ENCODE measurements at places on chromosomes 7 and 10. TPM values are rescaled to one million over a fixed set of nuclear protein-coding genes. Genes with fewer than 3 reads are reported as not detected.

The INHBA gene
- total RNA-seq, result 55.3 TPM

The IGFBP3 gene
- total RNA-seq, result 120 TPM

DNA sequence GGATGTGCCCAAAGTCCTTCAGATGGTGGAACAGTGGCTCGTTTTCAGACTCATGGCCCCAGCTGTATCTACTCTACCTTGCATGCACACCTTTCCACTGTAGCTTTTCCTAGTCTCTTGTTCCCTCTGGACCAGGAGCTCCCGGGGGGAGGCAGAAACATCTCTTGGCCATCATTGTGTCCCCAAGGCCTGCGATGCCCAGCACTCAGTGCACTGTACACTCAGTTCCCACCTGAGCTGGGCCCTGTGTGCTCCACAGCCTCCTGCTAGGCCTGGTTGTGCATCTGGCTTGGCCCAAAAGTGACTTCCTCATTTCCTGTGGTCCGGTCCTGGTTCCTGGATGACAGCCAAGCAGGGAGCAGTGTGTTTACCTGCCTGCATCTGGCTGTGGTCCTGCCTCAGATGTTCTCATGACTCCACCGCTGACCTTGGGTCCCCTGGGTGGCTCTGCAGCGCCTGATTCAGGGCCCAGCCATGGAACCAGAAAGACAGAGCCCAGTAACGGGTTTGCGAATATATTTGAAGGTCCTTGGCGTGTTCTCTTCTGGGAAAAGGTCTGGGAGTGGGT lies 9.9 kb upstream of the DOCK1 start:
- no peak overlapping the region for H3K4me3 ChIP-seq
- DNase-seq, result peak; percentile 36
- H3K27ac ChIP-seq, result no peak overlapping the region
- H3K36me3 ChIP-seq, result no peaks in the 10 kb centered on the region
- no peaks in the 10 kb centered on the region for H3K27me3 ChIP-seq
- peaks cover 7% of the 10 kb centered on the region for H3K4me1 ChIP-seq

The THSD7A gene
- 0.06 TPM for total RNA-seq

The LIPJ gene
- not detected for total RNA-seq

The LIPN gene
- total RNA-seq, result not detected

GRCh38 chr10:27241010-27241651 lies 534 bp upstream of the ACBD5 start:
- peaks cover 30% of the 10 kb centered on the region for H3K4me1 ChIP-seq
- H3K4me3 ChIP-seq, result peak overlapping the region; percentile 70
- peak; percentile 13 for DNase-seq
- no peaks in the 10 kb centered on the region for H3K36me3 ChIP-seq

DNA sequence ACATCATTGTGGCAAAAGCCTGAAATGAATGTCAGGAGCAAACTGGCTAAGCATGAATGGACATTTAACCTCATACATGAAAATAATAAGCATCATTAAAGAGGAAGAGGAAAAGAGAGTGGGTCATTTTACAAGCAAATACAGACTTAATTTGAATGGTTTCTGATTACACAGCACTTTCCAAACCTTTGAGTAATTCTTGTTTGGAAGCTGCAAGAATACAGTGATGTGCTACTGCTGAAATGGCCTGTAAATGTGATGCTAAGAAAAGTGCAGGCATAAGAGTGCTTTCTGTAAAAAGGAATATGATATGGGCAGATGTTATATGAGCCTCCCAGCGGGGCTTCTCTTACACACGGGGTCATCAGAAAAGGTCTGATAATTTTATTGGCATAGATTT lies 30.2 kb downstream of the TAS2R16 start:
- H3K27ac ChIP-seq, result no peak overlapping the region
- H3K36me3 ChIP-seq, result no peaks in the 10 kb centered on the region
- H3K4me3 ChIP-seq, result no peak overlapping the region
- no peaks in the 10 kb centered on the region for H3K27me3 ChIP-seq

DNA sequence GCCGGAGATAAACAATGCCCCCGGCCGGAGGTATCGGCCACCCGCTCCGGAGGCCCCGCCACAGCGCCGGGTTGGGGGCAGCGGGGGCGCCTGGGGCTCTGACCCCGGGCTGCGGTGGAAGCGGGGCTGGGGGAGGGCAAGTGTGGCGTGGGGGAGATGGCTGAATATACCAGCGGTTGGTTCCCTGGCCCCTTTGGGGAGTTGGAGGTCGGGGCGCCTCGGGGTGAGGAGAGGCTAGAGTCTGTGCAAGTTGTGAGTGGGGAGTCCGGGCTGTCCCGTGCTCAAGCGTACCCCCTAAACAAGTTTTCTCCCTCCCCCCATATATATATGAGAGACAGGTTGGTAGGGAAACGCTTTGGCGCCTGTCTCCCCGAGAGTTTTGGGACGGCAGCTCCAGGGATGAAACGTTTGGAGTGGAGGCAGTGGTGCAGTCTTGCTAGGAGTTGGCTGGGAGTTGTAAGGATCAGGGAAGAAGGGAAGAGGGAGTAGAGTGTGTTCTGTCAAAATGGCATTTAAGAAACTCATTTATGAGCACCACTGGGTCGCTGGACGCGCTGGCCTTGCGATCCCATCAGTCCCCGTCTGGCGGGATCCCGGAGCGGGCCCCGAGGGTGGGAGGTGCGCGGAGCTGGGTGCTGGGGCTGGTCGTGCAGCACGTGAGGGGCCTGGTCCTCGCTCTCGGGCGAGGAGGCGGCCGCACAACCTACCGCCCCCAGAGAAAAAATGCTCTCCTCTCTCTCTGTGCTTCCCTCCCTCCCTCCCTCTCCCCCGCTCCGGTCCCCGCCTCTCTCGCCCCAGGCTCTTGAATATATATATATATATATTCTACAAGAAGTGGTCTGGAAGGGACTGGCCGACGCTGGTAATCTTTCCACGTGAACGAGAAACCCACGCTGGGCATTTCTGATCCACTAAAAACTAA lies 1.1 kb downstream of the TET1 start:
- H3K27me3 ChIP-seq, result no peaks in the 10 kb centered on the region
- H3K4me3 ChIP-seq, result peak overlapping the region; percentile 96
- no peak for DNase-seq
- H3K27ac ChIP-seq, result no peak overlapping the region
- H3K36me3 ChIP-seq, result no peaks in the 10 kb centered on the region

The ARMC3 gene
- total RNA-seq, result 0.40 TPM

The NOS3 gene
- total RNA-seq, result 2.5 TPM

GRCh38 chr7:19101472-19101871 lies 16.0 kb downstream of the TWIST1 start:
- no peaks in the 10 kb centered on the region for H3K27me3 ChIP-seq
- peaks cover 8% of the 10 kb centered on the region for H3K4me1 ChIP-seq
- no peaks in the 10 kb centered on the region for H3K36me3 ChIP-seq

All from PC-3 (cell line).